ENCODE measurements at places on chromosomes 11 and 22.

DNA sequence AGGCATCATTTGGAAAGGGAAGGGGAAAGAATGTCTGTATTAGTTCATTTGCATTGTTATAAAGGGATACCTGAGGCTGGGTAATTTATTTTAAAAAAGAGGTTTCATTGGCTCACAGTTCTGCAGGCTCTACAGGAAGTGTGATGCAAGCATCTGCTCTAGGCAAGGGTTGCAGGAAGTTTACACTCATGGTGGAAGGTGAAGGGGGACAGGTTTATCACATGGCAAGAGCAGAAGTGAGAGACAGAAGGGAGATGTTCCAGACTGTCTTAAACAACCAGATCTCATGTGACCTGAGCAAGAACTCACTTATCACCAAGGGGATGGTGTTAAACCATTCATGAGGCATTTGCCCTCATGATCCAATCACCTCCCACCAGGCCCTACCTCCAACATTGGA is 90.6 kb downstream of the CCDC83 start:
- no peak for DNase-seq

DNA sequence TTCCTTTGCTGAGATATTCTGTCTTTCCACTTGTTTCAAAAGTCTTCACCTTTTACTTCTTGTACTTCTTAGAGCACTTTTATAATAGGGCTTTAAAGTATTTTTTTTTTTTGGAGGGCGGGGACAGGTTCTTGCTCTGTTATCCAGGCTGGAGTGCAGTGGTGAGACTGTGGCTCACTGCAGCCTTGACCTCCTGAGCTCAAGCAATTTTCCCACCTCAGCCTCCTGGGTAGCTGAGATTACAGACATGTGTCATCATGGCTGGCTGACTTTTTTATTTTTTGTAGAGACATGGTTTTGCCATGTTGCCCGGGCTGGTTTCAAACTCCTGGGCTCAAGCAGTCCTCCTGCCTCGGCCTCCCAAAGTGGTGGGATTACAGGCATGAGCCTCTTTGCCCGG is 57.9 kb downstream of the DYNC2H1 start:
- DNase-seq, result no peak

- no peak for DNase-seq
These were observed 106.8 kb upstream of the ALX4 start for GRCh38 chr11:44416776-44417175.

- DNase-seq, result no peak
These were observed 152.0 kb upstream of the TBCEL start for GRCh38 chr11:120871924-120872323.

DNA sequence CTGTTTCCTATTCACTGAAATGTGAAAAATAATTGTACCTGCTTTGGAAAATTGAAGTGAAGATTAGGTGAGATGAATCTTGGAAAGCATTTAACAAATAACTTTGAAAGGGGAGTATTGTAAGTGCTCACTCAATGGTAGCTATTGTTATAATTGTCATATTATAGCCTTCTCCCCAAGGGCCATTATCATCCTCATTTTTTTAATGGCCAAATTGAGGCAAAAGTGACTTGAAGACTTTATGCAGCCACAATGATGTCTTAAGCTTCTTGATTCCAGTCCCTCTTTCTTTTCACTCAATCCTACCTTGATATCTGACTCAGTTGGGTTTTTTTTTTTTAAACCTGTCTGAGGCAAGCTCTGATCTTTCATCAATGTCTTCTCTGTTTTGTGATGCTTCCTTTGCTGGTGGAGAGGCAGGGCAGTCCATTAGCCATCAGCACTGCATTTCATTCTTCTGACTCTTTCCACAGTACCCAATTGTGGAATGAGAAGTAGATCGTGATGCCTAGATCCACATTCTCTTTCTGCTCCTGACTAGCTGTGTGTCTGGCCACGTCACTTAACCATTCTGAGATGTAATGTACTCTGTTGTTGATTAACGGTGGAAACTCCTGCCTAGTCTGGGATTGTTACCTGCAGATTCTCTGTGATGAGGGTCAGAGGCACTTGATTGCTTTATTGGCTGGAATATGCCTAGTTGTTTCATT is 101.4 kb downstream of the DBX1 start:
- DNase-seq, result no peak

DNA sequence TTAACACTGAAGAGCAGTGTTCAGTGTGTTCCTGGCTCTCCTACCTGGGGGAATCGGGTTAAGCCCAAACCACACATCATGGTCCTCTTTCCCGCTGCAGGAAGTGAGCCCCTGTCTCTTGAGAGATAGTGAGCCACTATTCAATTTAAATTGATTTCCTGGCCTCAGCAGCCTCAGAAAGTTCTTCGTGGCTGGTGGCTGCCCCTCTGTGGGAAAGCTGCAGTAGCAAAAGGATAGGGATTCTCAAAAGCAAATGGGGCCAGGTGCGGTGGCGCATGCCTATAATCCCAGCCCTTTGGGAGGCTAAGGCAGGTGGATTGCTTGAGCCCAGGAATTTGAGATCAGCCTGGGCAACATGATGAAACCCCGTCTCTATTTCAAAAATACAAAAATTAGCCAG is 49.1 kb upstream of the CD5 start:
- no peak for DNase-seq
